ENCODE measurements at places on chromosomes 3 and 15.

DNA sequence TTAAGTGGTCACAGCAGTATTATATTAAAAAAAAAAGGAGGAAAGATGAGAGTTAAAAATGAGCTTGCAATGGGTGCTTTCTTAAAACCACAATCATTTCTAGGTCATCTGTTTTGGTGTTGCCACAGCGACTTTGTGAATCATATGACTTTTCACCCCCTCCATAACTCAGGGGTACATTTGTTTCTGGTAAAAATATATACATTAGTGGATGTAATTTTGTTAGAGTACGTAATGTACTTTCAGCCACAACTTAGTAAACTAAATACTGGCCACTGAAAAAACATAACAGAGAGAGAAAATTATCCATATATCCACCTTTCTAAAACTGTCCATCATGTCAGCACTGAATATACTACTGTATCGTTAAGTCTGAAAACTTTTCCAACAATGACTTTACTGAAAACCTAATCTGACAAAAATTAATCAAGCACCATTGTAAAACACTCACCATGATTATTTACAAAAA lies 3.4 kb downstream of the ANKRD28 start:
- no peak for DNase-seq

DNA sequence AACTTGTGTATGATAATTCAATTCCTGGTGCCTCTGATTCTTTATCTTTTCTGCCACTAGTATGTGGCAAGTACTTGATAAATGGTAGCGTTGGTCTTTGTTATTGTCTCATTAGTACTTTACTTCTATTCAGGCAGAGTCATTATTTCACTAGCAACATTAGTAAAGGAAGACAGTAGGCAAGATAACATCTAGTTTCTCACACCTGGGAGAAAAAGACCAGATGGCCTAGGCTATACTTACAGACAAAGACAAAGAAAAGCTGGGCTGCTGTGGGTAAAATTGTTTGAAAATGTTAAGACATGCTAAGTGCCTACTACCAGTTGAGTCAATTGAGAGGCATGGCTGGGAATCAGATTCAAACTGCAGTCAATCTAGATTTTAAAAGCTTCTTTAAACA lies 198.7 kb upstream of the CMC1 start:
- DNase-seq, result no peak

DNA sequence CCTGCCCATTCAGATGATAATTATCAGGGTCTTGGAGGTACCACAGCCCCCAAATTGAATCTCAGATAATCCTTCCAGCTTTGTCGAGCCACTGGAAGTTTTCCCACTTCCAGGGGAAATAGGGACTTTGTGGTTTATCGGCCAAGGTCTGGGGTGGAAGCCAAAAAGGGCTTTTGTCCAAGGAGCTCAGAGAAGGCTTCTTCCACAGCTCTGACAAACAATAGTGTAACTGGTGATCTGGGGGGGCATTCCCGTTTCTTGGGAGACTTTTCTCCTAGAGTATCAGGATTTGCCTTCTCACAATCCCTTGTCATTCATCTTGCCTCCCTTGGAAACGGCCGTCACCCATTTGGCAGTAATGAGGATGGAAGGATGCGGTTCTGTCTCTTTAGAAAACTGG lies 18.4 kb downstream of the SRGAP3 start:
- no peak for DNase-seq

DNA sequence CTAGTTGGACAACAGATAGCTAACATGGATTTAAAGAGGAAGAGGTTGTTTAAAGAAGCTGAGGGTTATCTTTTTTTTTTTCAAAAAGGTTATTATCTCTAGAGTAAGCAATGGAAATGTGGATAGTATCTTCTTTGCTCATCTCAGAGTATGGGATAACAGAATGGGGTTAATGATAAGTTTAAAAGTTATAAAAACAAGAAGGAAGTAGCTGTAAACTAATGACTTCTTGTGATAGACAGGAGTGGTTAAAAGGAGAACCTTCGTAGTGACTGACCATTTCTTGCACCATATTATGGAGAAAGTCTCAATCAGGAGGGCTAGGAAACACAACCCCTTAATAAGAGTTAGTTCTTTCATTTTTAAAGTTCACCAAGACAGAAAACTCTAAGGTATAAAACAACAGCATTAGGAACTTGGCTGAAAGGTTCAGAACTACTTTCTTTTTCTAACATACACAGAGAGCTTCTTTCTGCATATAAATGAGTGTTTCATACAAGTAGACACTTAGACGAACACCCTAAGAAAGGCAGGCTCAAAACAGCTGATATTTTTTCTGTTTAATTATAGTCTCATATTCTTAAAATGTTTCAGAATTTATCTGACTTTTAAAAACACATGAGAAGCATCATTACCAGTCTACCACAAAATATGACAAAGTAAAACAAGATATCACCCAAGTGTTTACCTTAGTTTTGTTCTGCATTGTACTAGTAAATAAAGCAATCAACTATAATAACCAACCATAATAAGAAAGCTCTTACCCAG lies 140.0 kb downstream of the MEIS2 start:
- no peak for DNase-seq

DNA sequence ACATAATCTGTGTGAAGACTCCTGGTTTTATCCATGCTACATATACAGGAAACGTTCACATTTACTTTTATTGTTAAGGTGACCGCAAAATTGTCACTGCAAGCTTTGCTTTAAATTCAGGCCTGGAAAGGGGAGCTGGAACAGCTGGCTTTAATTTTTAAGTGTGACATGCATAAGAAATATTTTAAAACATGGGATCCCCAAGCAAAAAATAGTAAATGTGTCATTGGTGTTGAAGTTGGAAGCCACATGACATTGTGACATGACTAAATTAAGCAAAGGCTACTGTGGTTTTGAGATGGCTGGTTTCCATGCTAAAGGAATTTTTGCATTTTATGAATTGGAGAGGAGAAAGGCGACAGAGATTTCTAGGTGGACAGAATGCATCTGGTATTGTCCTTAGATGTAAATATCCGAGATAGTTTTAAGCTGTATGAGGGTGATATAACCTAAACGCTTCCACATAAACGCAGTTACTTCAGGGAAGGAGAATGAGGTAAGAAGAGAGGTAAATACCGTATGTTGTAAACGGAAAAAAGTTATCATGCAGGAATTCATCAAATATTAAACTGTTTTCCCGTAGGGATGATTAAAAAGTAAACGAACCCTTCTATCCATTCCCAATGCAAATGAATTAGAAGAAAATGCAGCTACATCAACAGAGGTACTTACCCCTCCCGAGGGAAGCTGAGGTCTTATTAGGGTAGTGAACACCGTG lies 927 bp upstream of the FYTTD1 start:
- DNase-seq, result no peak

DNA sequence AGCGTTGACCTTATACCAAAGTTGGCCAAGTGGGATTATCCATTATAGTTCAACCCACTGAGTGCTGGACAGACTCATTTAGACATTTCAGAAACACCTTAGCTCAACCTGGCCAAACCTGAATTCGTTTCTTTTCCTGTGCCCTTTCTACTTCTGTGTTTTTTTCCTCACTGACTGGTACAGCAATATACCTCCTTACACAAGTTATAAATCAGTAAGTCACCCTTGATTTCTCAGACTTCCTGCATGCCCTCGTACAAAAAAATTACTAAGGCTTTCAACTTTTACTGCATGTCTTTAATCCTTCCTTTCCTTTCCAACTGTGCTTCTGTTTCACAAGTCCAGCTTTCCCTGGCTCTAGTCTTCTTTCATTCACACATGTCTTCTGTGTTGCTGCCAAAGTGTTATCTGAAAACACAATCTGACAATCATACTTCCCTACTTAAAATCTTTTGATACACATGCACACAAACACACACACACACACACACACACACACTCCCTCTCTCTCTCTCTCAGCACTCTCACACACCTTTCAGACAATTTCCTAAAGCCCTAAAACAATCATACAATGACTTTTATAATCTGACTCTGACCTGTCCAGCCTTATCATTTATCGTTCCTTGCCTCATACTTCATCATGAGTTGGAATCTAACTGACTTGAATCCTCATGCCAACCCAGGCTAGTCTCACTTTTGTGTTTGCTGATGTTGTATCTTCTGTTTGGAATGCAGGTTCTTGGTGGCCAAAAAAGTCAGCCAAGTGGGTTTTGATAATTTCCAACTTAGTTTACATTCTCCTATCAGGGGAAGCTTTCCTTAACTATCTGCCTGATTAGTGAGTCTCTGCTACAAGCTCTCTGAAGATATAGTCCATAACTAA lies 436.4 kb downstream of the NAALADL2 start:
- no peak for DNase-seq

DNA sequence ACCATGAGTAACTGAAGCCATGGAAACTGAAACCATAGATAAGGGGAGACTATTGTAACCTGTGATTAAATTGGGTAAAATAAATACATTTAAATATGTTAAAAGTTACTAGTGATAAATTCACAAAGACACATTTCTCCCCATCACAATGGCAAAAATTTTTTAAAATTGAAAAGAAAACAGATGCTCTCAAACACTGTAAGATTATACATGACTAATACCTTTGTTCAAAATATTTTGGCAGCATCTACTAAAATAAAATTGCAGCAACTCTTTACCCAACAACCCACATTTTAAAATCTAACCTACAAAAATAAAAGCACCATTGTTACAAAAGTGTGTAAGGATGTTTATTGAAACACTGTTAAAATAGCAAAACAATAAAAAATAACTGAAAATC lies 93.3 kb downstream of the CLASP2 start:
- DNase-seq, result no peak

GRCh38 chr3:173502983-173503568 lies 105.5 kb downstream of the NLGN1 start:
- DNase-seq, result no peak

GRCh38 chr15:64948916-64949315 lies 37.2 kb downstream of the ANKDD1A start:
- no peak for DNase-seq

DNA sequence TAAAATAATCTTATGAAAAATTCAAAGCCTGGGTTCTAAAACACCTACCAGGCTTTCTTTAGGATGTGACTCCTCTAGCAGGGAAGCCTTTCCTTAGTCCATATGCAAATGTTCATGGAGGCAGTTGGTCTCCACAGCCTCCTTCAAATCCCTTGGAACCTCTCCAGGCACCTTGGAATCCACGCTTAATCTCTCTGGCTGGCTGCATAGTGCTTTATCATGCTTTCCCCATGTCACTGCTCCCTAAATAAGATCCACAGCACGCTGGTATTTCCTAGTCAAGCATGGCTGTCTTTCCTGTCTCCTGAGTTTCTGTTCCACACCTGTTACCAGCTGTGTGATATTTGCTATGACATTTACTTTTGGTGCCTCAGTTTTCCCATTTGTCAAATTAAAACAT lies 71.3 kb downstream of the CLSTN2 start:
- no peak for DNase-seq

DNA sequence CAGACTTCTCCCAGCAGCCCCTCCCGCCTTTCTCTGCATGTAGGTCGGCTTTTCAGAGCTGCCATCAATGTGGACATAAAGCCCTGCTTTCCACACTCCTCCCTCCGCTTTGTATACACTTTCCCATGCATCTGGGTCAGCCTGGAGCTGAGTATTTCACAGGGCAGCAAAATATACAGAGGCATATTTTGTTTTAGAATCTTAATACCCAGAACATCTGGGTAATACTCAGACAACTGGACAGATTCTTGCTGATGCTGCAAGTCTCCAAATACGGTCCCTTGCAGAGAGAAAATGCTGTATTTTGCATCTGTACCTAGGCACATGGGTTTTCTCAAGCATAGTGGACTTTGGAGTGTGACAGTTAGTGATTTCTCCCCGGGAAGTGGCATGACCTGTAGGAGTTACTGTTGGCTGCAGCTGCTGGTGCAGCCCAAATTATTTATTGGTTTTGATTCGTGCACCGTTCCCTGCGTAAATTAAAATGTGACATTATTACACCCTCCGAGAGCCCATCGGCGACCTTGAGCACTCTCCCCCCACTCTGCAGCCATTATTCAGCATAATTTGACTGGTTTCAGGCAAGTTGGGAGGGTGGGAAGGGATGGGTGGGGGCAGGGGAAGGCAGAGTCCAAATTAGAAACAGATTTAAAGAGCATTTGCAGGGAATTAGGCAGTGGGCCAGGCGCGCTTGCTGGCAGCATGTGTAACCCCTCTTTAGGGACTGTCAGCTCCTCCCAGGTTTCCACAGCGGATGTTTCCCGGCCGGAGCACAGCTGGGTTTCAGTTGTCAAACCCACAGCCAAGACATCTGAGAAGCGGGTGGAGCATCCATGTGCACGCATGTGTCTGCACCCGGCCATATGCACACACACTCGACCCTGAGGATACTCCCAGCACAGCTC lies 100.8 kb downstream of the CPN2 start:
- DNase-seq, result no peak

- no peak for DNase-seq
Measured at GRCh38 chr3:102450976-102451375, 16.2 kb downstream of the ZPLD1 start.

- DNase-seq, result no peak
Measured at GRCh38 chr3:120487191-120487650, 36.4 kb upstream of the FSTL1 start.

GRCh38 chr3:28077572-28077971 lies 163.8 kb upstream of the CMC1 start:
- no peak for DNase-seq

DNA sequence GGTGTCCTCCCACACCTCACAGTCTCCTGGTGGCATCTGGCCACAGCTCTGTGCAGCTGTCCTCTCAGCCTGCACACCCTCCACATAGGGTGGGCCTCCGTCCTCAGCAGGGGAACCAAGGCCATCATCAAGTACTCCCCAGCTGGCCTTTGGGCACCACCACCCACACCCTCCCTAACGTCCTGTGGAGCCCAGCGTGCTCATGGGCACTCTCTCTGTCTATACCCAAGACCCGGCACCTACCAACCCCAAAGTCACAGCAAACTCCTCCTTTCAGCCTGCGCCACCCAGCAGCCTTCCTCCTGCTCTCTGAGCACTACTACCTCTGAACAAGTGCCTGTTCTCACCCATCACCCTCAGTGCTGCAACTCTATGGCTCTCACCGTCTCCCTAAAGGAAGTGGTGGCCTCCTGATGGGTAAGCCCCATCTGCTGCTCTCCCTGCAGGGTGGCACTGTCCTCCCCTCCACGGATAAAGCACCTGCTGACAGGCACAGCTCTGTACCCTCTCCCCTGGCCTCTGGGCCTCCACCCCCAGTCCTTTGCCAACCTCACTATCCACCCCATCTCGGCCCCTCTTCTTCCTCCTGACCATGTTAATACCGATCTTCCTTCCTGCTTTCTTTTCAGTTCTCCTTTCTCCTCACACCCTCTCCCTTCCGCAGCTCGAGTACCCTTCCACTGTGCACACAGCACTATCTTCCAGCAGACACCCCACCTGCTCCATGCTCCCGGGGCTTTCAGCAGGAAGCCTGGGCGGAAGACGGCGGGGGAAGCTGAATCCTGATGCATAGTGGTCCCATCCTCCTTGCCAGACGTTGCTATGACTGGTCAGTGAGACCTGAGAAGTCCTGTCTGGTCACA lies 31.5 kb downstream of the SLC41A3 start:
- no peak for DNase-seq

GRCh38 chr3:118165413-118165812 lies 869.2 kb downstream of the IGSF11 start:
- no peak for DNase-seq

- DNase-seq, result no peak
Measured at GRCh38 chr3:136990826-136991225, 33.0 kb downstream of the IL20RB start.
